OCI-LY7 (cell line): ENCODE measurements at places on chromosomes 13 and 19. TPM values are rescaled to one million over a fixed set of nuclear protein-coding genes. Genes with fewer than 3 reads are reported as not detected.
A peak's percentile ranks its signal among the peaks of the same experiment; 100 is the strongest.

The ZNF560 gene
- not detected in 2 replicates for total RNA-seq

The CRYL1 gene
- total RNA-seq = 0.57 TPM in 1 of 2 replicates, not detected in the other

The EID2 gene
- total RNA-seq = 17.3 and 20.7 TPM in 2 replicates

The AZU1 gene
- total RNA-seq = not detected in 2 replicates

The NCAN gene
- not detected in 2 replicates for total RNA-seq

The INSR gene
- 74.0 and 83.0 TPM in 2 replicates for total RNA-seq

The SHISA7 gene
- not detected in 2 replicates for total RNA-seq

The DACT3 gene
- not detected in 2 replicates for total RNA-seq

The CRLF1 gene
- 1.3 and 1.5 TPM in 2 replicates for total RNA-seq

The KASH5 gene
- 16.3 and 19.4 TPM in 2 replicates for total RNA-seq

The MEIS3 gene
- total RNA-seq = 0.79 and 1.3 TPM in 2 replicates

The CYP4F11 gene
- 0.25 TPM in 1 of 2 replicates, not detected in the other for total RNA-seq

The B3GNT8 gene
- 0.40 TPM in 1 of 2 replicates, not detected in the other for total RNA-seq

The KLF1 gene
- not detected in 2 replicates for total RNA-seq

DNA sequence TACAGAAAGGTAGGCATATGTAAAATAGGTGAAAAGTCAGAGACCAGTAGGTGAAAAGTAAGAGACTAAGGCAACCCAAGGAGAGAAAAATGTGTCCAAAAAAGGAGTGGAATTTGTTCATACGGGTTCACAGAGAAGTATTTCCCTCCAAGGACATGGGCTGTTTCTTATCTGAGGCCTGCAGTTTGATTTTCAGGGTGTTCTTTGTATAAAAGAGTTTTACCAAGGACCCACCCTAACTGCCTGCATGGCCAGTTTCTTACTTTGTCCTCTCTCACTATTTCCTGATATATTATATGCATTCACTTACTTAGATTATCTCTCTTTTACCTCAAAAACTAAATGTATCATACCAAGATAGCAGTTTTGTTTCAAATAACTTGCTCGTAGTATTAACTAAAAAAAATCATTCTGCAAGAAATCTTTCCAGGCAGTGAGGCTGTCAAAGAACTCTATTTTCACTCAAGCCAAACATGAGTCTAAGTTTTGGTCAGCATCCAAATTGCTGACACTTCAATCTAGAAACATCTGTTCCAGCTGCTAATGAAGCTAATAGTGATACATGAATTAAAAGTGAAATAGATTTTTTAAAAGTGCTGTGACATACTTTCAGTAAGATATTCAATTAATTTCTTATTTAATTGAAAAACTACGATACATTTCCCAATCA is 141.4 kb upstream of the SGCG start:
- no peak for DNase-seq

DNA sequence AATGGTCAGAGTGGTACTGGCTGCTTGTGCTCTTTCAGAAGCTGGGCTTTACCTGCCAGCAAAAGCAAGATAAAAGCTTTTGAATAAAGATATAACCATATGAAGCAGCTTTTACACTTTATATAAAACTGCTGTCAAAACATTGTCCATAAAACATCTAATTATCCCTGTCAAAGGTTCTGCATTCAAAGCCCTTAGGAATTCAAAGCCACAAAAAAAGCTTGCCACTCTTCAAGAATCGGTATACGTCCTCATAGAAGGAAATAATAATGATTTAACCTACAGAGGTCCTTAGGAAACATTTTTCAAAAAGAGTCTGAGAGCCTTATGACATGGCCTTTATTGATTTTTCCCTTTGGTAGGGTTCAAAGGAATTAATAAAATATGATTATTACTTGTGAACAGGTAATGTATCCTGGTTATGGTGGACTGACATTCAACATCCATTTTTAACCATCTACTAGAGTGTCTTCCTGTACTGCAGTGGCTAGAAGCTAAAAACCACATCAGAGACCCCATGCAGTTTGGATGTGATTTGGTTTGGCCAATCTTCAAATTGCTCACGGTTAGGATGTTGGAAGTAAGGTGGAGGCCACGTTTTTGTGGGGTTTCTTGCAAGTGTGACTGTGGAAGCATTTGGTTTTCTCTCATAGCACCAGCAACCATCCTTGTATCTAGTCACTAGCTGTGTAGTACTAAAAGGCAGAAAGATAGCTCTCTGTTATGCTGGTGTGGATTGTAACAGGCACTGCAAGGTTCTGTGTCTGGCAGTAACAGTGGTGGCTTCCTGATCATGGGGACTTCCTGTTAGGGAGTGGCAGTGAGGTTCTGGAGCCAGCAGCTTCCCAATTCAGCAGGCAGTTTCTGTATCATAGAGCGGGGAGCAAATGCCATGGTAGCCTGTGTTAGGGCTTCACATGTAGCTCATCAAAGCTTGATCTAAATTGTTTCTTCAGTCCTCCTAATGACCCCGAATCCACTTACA is 441.5 kb downstream of the DIAPH3 start:
- DNase-seq = no peak

DNA sequence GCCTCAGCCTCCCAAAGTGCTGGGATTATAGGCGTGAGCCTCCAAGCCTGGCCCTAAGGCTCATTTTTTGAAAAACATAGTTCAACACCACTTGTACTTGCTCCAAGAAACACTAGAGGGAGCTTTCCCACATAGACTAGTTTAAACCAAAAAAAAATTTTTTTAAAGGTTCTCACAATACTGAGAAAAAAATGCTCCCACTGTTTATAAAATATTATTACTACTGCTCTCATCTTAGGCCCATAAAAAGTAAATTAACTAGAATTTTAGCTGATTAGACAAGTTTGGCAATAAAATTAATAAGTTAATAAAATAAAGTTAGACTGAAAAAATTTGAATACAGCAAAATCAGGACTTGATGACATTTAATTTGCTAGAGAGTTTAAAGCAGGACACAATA is 109.5 kb downstream of the TBC1D4 start:
- DNase-seq = peak; percentile 74

GRCh38 chr13:47800593-47800992 is 200.5 kb downstream of the SUCLA2 start:
- no peak for DNase-seq

GRCh38 chr13:34730961-34731360 is 211.1 kb upstream of the NBEA start:
- DNase-seq = no peak

GRCh38 chr19:6723738-6724137 is 3.3 kb upstream of the C3 start:
- DNase-seq = peak; percentile 41

- no peak for DNase-seq
Measured at GRCh38 chr13:33316890-33317289, 31.3 kb upstream of the STARD13 start.

DNA sequence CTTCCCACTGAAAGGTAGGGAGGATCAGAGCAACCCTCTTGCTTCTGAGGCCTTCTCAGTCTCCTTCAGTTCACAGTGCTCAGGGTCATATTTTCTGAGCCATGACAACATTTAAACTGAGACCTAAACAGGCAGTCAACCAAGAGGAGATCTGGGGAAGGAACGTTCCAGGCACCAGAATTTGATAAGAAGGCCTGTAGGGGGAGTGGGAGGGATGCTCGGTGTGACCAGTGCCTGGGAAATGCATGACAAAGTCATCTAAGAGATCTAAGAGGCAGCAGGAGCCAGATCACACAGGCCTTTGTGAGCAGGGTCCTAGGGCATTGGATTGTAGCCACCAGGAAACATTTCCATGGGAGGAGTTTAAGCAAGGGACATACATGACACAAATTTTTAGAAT is 71.6 kb downstream of the SHISA2 start:
- DNase-seq = peak; percentile 17

DNA sequence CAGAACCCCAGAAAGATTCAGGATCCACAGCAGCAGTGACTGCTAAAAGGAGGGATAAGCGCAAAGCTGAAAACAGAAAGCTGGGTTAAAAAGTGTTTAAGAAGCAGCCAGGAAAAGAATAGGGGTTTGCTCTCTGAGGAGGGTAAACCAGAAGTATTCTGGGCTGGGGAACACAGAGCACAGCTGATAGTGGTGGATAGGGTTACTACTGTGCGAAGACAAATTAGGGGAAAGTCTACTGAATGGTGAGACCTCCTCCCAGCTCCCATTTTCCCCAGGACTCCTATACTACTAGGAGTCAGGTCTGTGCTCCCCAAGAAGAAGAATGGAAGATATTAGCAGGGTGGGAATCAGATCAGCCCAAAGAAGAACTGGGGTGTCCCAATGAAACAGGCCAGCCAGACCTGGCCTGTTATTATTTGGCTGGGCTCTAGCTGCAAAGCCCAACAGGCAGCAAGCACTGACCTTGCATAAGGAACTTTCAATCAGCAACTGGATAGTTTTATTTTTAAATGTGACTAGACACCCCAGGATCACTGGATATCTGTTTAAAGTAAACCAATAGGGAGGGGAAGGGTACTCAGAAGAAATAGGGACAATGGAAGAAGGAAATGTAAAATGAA is 43.5 kb upstream of the SERTM1 start:
- DNase-seq = no peak

DNA sequence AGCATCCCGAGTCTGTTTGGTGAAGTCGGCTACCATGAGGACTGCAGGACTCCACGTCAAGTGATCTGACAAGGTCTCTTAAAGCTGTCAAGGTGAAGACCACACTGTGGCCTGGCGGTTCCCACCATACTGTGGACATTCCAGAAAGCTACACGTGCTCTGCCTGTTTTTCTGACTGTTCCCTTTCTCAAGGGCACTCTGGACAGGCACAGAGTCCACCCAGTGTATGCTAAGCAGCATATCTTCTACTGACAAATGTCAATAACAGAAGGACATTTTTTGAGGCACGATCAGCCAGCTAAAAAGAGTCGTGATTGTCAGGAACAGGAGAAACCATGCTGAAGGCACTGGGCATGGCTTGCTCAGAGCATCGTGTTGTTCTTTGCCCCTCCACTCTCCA is 12.8 kb upstream of the WASF3 start:
- DNase-seq = no peak

DNA sequence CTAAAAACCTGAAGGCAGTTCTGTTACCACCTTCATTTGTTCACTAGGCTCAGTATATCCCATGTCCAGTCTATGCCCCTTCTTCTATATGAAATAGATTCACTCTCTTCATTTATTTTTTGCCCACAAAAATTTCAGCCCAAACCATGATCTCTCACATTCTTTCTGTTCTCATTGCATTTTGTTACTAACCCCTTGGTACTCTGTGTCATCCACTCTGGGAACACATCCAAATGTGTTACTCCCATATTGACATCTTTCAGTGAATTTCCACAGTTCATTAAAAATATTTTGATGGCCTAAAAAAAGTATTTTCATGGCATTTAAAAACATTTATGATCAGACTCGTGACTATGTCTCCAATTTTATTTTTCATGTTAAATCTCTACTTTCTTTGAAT is 378.9 kb downstream of the SLITRK1 start:
- DNase-seq = no peak

- DNase-seq = no peak
Measured at GRCh38 chr13:48630773-48631172, 23.0 kb upstream of the CYSLTR2 start.

DNA sequence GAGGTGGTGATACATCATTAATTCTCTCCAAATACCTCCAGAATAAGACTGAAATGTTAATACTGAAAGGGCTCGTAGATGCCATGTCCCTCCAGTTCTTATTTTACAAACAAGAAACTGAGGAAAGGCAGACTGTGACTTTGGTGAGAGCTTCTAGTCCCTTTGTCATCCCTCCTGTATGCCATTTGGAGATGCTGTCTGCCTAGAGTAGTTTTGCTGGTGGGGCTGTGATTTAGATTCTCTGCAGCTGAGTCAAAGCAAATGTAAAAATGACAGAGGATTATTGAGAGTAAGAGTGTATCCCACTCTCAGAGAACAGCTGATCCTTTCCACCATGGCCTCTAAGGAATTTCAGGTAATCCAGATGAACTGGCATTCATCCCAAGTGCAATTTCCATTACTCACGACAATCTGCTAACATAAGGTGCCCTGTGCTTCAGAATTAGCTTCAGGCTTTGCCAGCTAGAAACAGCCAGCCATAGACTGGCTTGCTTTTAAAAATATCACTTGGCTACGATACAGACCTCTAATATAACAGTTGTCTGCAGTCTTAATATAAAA is 16.8 kb downstream of the PABPC3 start:
- no peak for DNase-seq

GRCh38 chr13:97535614-97536013 is 101.6 kb downstream of the RAP2A start:
- DNase-seq = no peak

DNA sequence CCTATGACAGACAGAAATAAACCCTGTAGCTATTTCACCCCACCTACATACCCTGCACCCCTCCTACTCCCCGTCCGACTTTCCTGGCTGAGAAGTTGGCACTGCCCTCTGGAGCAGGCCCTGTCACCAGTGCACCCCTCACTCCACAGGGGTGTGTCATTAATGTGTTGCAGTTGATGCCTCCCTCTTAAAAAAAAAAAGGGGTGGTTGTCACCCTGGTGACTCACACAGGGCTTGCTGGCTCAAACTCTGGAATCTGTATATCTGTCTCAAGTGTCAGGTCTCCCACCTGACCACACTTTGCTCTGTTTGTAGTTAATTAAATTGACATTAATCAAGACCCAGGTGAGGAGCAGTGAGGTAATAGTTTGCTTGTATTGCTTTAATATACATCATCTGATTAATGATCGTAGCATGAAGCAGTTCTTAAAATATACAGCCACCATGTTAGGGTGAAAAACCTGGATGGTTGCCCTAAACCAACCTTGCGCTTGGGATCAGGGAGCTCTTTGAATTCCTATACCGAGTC is 2.0 kb upstream of the GATAD2A start:
- DNase-seq = no peak

GRCh38 chr13:60012488-60012887 is 151.2 kb downstream of the DIAPH3 start:
- DNase-seq = no peak

DNA sequence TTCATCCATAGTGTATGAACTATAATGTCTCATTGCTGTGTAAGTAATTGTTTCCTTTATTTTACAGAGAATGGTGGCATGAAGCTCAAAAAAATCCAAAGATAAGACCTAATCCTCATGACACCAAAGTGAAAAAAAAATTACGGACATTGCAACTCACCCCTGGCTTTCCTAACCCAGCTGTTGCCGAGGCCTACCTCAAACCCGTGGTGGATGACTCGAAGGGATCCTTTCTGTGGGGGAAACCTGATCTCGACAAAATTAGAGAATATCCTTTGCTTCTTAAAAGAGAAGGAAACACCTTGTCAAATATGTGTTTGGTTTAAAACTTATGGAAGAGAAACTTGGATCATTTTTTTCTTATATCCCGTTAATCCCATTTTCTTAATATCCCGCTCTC is 26.3 kb downstream of the ERCC5 start:
- DNase-seq = no peak

GRCh38 chr13:99955747-99956472 is 15.7 kb downstream of the ZIC5 start:
- DNase-seq = no peak

GRCh38 chr13:95745752-95746151 is 68.8 kb downstream of the DNAJC3 start:
- no peak for DNase-seq

DNA sequence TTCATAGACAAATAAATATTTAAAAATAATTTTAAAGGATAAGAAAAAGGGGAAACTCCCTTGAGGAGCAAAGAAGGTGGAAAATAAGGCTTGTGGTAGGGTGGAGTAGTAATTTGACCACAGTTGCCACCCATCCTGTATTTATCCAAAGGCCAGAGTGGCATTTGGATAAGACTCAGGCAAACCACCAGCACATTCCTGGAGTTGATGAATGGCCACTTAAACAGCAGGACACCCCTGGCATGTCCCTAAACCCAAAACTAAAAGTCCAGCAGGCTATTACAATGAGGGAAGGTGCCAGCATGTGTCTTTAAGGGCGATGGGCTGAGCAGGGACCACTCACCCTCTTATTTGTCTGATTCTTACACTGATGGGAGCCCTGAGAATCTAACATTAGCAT is 9.8 kb upstream of the FRY start:
- DNase-seq = no peak
